ENCODE measurements at places on chromosomes 5 and 9.

- DNase-seq, result peak; percentile 41
Observed at GRCh38 chr9:86585422-86586143, 231.4 kb upstream of the TUT7 start.

- peak; percentile 75 for DNase-seq
Observed at GRCh38 chr9:127562841-127563401, 49.2 kb upstream of the STXBP1 start.

DNA sequence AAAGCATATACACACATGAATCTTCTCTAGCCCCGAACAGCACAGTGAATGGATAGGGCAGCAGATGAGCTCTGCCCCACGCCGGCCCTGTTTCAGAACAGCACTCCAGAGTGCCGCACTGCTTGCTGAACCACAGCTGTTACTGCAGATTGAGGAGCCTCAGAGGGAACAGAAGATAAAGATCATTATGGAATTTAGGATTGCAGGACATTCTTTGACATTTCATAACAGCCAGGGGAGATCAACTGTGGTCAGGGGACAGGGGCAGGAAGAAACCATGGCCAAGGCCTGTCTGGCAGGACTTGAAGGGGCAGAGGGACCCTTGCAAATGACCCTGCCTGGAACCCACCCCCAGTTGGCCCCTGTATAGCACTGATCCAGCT is 20.6 kb downstream of the IRF1 start:
- peak; percentile 50 for DNase-seq

DNA sequence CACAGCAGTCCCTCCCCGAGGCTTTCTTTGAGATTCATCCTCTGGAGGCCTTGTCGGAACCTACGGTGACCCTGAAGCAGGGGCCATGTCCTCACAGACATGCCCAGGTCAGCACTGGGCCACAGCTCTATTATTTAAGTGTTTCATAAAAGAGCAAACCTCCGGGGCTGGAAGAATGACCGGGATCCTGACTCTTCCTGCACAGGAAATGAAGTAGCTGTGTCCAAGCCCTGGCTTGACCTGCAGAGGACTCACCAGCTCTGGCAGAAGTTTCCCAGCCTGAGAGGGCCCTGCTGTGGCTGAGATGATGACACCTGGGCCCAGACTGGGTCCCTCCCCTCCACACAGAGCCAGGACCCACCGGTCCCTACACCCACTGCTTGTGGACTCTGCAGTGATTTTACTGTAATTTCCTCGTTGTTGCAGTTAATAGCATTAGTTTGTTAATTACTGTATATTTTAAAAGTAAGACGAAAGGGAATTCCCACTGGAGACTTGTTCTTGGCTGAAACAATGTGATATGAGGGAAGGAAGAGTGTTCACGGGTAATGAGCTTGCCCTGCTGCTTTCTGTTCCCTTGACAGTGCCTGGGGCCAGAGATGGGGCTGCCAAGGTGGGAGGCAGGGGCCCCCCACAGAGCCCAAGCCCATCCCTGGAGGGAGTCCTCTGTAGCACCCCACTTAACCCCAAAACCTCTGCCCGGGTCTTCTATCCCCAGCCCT is 72.2 kb downstream of the PCDH1 start:
- no peak for DNase-seq

DNA sequence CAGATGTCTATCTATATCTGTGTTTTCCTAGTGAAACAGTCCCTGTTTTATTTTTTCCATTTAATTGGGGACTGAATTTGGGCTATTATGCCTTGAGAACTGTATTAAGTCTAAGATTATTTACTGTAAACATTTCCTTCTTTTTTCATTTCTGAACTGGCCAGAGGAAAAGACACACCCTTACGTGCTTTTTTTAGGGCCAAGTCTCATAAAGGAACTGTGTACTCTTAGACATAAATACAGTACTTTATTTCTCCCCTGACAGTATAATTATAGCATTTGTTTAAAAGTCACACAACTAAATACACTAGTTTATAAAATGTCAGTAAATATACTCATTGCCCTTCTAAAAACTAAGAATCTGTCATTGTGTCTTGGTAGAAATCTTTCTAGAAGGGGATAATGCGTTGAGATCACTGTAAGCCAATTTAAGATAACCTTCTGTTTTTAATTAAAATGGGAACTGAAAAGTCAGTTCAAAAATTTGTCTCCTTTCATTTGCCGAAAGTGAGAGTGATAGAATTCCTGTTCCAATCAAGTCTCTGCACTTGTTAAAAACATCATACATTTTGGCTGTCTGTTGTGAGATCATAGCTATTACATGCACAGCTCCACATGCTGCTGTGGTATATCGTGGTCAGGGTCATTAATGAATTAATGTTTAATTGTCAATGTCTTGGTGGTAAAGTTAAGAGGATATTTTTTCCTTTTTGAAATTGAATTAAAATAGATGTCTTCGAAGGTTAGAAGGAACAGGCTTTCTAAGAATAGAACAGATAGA is 132.1 kb downstream of the FOCAD start:
- no peak for DNase-seq

GRCh38 chr5:87770601-87771121 is 357.9 kb upstream of the CCNH start:
- no peak for DNase-seq

GRCh38 chr5:4625206-4625896 is 514.8 kb upstream of the ADAMTS16 start:
- no peak for DNase-seq
